ENCODE measurements at places on chromosomes 3 and 15.
A peak's percentile ranks its signal among the peaks of the same experiment; 100 is the strongest.

- DNase-seq: no peak
These were observed 31.8 kb upstream of the PROK2 start for GRCh38 chr3:71816767-71817156.

- DNase-seq: no peak
These were observed 77.1 kb upstream of the PRTG start for GRCh38 chr15:55820043-55820442.

GRCh38 chr3:58434990-58435389 lies 1.4 kb upstream of the PDHB start:
- DNase-seq: peak; percentile 67

GRCh38 chr3:12289524-12289923 lies 654 bp downstream of the PPARG start:
- no peak for DNase-seq

- no peak for DNase-seq
These were observed 306.5 kb downstream of the ROBO1 start for GRCh38 chr3:79461129-79461792.

Measured in HFFc6 (cell line).